Retina (tissue), 1 donor: ENCODE measurements at places on chromosomes 11 and 22.

GRCh38 chr22:21450858-21451353, 16.3 kb upstream of the TMEM191C start:
- DNase-seq = peak; percentile 62

- DNase-seq = no peak
Observed at GRCh38 chr11:19947537-19948114, 212.6 kb downstream of the DBX1 start.

GRCh38 chr11:99865951-99866350, 821.1 kb upstream of the ARHGAP42 start:
- no peak for DNase-seq

DNA sequence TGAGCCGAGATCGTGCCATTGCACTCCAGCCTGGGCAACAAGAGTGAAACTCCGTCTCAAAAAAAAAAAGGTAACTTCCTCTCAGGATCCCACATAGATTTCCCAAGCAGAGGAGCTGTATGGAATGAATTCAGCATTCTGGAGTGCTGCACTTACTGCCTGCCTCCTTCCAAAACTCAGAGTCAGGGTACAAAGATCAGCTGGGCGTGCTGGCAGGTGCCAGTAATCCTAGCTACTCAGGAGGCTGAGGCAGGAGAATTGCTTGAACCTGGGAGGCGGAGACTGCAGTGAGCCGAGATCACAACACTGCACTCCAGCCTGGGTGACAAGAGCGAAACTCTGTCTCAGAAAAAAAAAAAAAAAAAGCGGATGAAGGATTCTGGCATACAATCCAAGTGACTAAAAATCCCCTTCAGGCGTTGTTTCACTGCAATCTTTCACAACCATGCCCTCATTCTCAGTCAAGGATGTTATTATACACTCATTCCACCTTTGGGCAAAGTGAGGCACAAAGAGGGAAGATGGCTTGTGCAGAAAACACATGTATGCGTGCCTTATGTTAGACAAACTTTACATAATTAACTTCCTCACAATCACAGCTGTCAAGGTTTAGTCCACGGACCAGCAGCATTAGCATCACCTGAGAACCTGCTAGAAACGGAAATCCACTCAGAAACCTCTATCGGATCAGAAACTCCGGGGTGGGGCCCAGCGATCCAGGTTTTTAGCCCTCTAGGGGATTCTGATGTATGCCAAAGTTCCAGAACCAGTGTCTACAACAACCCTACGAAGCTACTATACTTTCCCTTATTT, 1.1 kb upstream of the NOL12 start:
- no peak for DNase-seq

- DNase-seq = no peak
Observed at GRCh38 chr11:122287401-122287800, 171.4 kb upstream of the BLID start.

- no peak for DNase-seq
Observed at GRCh38 chr11:134741453-134742223, 329.6 kb upstream of the B3GAT1 start.

DNA sequence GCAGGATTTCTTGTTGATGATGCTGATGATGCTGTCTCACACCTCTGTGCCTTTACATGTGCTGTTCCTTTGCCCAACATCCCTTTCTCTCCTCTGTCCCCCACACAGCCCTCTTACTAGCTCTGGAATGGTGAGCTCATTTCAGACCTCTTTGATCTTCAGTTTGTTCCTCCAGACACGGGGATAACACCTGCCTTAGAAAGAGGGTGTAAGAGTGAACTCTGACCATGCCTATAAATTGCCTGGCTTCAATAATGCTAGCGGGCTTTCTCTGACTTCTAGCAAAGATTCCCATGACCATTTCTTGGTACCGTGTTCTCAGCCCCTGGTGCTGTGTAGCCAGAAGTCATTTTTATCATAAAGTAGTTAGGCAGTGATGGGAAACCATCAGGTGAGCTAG, 55.9 kb upstream of the DRD2 start:
- DNase-seq = no peak

DNA sequence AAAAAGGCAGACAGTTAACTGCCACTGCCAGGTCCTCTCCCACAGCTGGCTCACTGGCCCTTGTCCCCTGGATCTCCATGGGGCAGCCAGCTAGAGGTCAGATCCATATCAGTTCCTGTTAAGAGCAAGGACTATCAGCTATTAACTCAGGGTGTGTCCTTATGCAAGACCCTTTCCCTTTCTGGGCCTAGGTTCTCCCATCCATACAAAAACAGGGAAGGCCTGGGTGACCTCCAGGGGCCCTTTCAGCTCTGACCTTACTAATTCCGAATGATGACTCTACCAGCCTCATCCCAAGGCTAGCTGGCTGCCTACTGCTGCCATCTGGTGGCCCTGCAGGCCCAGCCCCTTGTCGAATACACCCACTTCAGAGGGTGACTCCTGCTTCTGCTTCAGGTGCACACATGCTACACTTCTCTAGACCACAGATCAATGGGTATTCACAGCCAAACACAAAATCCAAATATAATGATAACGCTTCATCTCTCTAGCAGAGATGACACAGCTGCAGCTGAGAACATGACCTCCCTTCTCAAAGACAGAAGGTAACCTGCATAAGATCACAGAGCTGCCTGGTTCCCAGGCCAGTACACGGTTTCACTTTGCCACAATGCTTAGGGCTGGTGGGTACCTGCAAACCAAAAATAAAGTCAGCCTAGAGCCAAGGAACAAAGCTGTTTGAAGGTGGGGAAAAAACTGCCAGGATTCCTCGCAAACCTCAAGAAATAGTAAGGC, 34.1 kb downstream of the SERGEF start:
- peak; percentile 72 for DNase-seq

- no peak for DNase-seq
Observed at GRCh38 chr11:44674809-44675208, 52.0 kb upstream of the TSPAN18 start.

GRCh38 chr11:129854232-129854805, 38.7 kb downstream of the TMEM45B start:
- DNase-seq = no peak

GRCh38 chr22:32469799-32470212, 4.8 kb upstream of the FBXO7 start:
- peak; percentile 12 for DNase-seq

GRCh38 chr11:95374105-95374504, 143.1 kb upstream of the SESN3 start:
- no peak for DNase-seq

DNA sequence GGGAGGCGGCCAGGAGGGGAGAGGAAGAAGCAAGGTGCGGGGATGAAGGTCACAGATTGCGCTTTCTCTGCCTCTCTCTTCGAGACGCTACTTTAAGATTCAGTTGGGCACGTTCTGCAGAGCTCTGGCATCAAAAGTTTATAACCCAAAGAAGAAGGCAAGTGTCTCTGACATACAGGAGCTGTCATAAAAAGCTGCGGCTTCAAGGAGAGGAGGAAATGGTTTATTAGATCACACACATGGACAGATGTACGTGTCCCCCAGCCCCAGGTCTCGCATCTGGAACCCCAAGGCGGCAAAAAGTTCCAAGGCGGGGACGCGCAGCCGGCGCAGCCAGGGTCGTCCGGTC, 589.0 kb downstream of the OPCML start:
- DNase-seq = peak; percentile 74

DNA sequence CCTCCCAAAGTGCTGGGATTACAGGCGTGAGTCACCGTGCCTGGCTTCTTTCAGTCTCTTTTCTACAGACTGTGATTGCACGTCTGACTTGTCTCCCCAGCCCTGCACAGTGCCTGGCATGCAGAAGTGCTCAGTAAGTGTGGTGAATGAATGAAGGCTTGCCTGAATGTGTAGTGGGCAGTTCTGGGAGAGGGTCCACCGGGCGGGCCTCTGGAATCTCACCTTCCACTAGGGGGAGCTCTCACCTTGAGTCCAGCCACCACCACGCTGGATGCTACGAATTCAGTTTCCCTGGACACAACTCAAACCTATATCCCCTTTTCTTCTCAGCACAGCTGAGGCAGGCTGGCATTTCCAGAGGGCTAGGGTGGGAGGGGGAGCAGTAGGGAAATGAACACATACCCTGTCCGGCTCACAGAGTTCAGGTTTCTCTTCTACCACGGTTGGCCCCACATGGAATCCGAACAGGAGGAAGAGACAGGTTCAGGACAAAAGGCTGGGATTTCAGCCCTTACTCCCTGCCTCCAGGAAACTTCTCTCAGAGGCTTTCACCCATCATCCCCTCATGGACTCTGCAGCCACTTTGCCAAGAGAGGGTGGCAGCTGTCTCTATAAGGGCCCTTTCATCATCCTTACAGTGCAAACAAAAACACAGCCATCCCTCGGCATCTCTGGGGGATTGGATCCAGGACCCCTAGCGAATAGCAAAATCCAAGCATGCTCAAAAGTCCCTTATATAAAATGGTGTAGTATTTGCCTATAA, 86.8 kb downstream of the NECTIN1 start:
- DNase-seq = no peak

GRCh38 chr11:11155962-11156815, 196.9 kb downstream of the CSNK2A3 start:
- DNase-seq = peak; percentile 27

DNA sequence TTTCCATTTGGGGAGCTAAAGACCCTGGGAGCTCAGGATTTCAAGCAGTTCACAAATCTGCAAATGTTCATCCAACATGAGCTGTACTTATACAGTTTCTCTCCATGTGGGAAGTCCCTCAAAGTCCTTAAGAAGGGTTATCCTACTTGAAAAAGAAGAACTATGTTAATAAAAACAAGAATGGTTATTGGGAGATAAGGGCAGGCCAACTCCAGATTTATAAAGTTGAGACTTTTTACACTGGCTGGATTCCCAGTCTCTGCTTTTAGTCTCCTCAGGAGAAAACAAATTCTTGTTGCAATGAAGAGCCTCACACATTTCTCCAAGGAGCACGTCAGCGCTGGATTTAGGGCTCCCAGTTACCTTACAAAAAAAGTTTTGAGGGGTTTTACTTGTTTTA, 34.2 kb upstream of the CTTN start:
- no peak for DNase-seq

GRCh38 chr11:134207538-134208239, 16.1 kb downstream of the NCAPD3 start:
- no peak for DNase-seq

- DNase-seq = no peak
Observed at GRCh38 chr11:92870196-92870832, 99.1 kb upstream of the MTNR1B start.

DNA sequence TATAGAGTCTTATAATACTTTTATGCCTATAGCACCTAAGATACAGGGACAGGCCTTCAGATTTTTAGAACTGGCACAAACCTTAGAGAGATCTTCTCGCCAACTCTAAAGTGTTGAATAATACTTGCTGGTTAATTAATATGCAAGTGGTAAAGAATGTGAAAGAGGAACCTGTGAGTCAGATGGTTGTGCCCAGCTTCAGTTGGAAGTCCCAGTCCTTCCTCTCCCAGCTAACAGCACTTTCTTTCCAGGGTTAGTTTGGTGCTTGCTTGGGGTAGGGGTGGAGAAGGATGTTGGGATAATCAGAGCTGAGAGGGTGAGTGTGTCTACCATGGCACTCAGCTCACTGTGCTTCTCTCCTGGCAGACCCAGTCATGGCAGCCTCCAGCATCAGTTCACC, 4.9 kb upstream of the TMEM132A start:
- DNase-seq = no peak

GRCh38 chr22:49036513-49036912, 791.2 kb downstream of the BRD1 start:
- DNase-seq = no peak

DNA sequence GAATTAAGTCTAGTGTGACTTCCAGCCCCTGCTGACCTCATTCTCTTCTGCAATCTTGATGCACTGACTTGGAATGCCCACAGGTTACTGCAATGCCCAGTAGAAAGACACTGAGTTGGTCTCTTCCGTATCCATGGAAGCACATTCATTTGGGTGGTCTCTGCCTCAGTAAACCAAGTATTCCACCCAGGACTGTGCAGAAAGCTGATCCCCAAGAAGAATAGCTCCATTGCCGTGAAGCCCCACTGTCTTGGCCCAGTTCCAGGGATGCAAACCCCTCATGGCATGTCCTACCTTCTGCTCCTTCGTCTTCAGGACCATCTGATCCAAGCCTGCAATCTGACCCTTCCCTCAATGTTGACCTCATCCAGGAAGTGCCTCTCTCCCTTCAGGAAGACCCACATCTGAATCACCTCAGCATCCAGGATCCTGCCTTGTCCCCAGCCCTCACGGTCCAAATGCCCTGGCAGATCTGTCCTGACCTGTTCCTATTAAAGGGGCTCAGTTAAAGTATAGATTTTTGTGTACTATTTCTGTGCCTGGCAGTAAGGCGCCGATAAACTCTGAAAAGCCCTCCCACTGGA, 425.8 kb downstream of the SOX6 start:
- no peak for DNase-seq

GRCh38 chr22:35510951-35511350, 29.7 kb upstream of the RASD2 start:
- no peak for DNase-seq

- peak; percentile 53 for DNase-seq
Observed at GRCh38 chr22:45977551-45978274, 751 bp upstream of the WNT7B start.

- no peak for DNase-seq
Observed at GRCh38 chr11:97498891-97499290, 1109.1 kb downstream of the JRKL start.

DNA sequence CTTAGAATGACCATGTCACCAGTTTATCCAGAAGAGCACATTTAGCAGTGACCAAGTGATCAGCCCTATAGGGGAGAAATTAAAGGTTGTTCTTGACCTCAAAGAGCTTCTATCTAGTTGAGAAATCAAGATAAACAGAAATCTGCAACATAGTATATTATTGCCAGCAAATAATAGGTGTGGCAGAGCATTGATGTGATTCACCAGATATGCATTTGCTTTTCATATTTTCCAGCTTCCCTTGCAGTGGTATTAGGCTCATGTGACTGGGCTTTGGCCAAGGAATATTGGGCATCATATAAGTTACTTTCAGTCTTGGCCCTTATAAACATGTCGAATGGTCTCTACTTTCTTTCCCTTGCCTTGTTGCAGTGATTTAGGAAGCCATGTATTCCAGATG, 34.5 kb downstream of the COMMD9 start:
- DNase-seq = no peak

DNA sequence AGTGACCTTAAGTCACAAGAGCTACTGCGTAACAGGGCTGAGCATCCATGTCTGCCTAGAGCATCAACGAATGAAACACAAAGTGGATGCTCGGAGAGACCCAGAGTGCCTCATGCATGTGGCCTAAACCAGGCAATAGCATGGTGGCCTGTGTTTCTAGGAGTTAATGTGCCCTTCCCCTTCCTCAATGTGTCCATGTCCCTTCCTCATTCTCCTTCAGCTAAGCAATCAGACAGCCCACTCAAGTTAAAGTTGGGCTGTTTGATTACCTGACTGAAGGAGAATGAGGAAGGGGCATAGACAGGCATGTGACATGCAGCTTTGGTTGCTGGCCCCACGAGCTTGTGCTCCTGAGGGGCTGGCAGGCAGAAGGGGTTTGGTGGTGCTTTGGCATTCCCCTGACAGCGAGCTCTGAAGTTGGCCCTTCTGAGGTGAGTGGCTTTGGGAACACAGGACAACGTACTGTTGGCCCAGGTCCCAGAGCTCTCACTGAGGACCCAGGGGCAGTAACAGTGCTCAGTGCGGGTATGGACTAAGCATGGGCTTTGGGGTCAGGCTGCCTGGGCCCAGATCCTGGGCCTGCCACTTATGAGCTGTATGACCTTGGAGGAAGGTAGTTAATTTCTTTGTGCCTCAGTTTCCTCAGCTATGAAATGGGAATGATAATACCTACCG, 46.7 kb downstream of the IRAG1 start:
- DNase-seq = no peak
